Anterior cingulate cortex (tissue), 58 donors: ENCODE measurements at places on chromosomes 3 and 15.
A peak's percentile ranks its signal among the peaks of the same experiment; 100 is the strongest.

GRCh38 chr15:90205050-90205848 is 4.1 kb downstream of the SEMA4B start:
- no peak for DNase-seq

- DNase-seq: no peak
These were observed 105.9 kb upstream of the NEDD4 start for GRCh38 chr15:56099311-56099710.

- DNase-seq: no peak
These were observed 140.7 kb downstream of the PLCH1 start for GRCh38 chr3:155604126-155604525.

DNA sequence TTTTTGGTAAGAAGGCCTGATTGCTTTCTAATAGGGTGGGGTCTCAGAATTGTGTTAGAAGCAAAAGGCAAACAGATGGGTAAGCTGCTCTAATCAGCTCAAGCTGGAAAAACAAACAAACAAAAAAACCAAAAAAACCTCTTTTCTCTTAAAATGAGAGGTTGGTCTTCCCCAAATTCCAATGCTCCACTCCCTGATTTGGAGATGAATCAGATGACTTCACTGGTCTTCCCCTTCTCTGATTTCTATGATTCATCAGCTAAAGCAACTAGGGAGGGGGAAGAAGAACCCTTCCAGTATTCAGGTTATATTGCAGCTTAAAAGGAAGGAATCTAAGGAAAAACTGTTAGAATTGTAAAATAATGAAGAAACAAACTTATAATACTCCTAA is 9.6 kb upstream of the ANXA2 start:
- no peak for DNase-seq

GRCh38 chr15:42010434-42010833 is 10.4 kb downstream of the PLA2G4E start:
- no peak for DNase-seq

DNA sequence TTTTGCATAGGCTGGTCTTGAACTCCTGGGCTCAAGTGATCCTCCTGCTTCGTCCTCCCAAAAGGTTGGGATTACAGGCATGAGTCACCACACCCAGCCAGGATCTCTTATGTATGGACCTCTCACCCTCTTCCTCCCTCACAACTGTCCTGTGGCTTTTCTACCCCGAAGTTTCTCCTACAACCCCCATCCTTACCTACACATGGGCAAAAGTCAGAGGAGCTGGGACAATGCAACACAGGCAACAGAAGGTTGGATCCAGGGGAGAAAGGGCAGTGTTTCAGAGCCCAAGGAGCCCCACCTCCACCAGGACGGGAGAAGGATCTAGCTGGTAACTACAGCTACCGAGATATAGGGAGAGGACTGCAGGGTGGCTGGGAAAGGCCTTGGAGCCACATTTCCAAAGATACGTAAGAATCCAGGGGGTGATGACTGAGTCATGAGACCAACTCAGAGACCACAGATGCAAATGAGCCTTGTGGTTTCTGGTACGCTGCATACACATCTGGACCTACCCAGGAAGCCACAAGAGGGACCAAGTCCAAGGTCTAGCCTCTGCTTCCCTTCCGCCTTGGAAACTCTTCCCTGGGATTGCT is 13.6 kb downstream of the IGDCC4 start:
- no peak for DNase-seq

GRCh38 chr3:152638707-152639450 is 196.1 kb upstream of the P2RY1 start:
- peak; percentile 34 for DNase-seq

- no peak for DNase-seq
These were observed 48.7 kb downstream of the BFSP2 start for GRCh38 chr3:133448478-133449122.

DNA sequence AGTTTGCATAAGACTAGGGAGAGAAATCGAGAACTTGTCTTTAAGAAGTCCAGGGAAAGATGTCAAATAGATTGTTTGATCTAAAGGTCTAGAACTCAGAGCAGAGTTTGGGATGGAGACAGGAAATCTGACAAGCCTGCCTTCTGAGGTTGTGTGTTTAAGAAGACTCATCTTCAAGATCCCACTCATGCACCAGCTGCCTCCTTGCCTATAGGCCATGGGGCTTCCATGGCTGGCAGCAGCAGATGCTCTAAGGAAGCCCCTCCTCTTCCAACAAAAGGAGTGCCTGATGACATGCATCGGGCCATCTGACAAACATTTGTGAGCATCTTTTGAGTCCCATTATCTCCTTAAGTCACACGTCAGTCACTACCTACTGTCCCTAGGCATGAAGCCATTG is 47.4 kb downstream of the WNT5A start:
- no peak for DNase-seq

GRCh38 chr15:32781781-32782180 is 64.0 kb downstream of the GREM1 start:
- DNase-seq: no peak

DNA sequence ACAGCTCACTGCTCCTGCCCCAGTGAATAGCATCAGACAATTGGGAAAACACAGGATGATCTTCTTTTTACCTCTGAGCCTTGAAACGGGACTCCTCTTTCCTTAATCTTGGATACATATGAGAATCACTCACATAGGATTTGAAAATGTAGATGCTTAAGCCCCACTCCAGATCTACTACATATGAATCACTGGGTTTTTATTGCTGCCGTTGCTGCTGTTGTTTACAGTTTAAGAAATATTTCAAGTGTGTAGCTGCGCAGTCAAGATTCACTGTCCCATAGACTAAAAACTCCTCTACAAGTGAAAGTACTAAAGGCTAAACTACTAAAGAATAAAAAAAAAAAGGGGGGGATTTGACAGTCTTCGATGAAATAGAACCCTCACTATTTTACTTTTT is 765.9 kb downstream of the NTRK3 start:
- no peak for DNase-seq

- no peak for DNase-seq
These were observed 107.1 kb downstream of the ZMAT3 start for GRCh38 chr3:178964551-178964950.

- no peak for DNase-seq
These were observed 49.3 kb upstream of the XCR1 start for GRCh38 chr3:46076606-46077005.

GRCh38 chr3:31980530-31981205 is 394 bp downstream of the OSBPL10 start:
- peak; percentile 47 for DNase-seq

DNA sequence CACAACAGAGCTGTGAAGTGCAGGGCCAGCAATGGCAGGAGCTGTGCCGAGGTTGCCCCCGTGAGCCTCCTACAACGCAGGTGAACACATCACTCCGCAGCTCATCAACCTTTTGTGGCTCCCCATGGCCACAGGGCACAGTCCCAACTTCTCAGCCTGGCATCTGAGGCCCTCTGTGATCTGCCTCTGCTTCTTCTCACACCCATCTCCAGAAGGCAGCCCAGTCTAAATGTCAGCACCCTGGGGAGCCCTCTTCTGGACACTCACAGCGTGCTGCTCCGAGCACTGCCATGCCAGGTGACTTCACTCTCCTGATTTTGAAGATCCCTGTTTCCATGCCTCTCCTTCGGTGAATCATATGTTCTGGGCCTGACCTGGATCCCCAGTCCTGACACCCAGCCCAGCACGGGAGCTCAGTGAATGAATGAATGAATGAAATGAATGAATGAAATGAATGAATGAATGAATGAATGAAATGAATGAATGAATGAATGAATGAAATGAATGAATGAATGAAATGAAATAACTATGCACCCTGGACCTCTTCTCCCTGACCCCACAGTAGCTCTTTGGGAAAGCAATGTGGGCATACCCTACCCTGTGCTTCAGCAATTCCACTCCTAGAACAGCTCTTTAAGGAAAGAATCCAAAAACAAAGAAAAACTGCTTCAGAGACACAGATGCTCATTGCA is 17.9 kb upstream of the SKIC8 start:
- DNase-seq: no peak

DNA sequence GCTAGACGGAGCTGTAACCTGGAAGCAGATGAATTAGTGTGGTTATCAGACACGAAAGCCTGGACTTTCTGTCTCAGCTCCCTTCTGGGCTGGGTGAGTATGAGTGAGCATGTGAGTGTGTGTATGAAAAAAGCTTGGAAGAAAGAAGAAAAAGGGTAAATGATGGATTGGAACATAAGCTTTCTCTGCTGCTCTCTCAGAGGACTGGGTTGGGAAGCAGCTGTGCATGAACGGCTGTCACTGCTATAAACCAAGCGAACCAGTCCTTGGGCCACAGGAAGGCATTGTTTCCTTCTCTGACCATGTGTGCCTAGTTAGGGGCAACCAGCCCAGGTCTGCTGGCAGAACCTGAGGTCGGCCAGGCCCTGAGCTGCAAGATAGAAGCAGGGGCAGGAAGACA is 37.0 kb downstream of the UMPS start:
- DNase-seq: no peak

- no peak for DNase-seq
These were observed 121.2 kb upstream of the LINGO1 start for GRCh38 chr15:77753939-77754338.

DNA sequence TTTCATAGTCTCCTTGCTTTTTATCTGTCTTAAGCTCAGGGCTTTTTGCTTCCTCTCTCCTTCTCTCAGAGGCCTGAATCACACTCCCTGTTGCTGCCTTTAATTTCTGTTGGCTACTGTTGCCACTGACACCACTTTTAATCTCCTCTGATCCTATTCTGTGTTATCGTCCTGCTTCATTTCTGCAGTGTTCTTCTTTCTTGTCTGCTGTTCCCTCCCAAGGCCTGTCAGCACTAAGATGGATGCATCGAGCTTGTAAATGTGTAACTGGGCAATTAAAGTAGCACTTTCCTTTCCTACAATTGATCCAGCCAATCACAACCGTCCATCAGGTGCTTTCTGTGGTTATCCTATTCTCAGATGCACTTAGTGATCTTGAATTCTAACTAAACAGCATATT is 71.3 kb upstream of the VEPH1 start:
- no peak for DNase-seq

DNA sequence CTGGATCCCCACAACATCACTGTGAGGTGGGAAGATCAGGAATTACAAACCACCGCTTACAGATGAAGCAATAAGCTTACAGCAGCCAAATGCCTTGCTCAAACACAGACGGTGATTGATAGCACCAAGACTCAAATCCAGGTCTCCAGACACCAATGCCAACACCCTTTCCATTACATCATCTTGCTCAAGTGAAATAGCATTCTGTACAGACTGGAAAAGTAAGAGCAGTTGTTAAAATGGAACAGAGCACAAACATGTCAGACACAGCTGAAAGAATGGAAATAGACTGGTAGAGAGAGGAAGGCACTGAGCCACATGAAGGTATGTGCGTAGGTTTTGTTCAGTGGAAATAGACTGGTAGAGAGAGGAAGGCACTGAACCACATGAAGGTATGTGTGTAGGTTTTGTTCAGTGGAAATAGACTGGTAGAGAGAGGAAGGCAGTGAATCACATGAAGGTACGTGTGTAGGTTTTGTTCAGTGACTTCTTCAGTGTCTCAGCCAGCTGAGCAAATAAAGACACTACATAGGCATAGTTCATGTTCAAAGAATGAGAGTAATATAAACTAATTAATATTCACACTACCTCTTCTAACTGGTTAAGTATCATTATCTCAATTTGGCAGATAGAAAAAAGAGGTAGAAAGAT is 15.6 kb downstream of the CLDN1 start:
- DNase-seq: no peak

DNA sequence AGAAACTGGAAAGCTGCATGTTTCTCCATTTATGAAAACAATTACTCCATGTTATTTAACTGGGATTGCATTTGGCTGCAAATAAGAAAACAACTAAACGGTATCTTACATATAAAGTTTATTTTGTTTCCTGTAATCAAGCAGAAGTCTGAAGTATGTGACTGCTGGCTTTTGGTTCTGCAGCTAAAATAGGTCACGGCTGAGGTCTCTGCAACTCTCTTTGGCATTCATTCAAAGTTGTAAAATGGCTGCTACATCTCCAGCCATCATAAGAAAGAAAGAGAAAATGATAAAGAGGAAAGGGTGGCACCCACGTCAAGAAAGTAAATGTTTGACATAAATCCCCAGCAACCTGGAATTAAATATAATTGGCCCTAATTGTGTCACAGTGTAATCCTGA is 406.1 kb downstream of the TBC1D5 start:
- DNase-seq: no peak

GRCh38 chr3:44000586-44000985 is 241.1 kb upstream of the TOPAZ1 start:
- DNase-seq: no peak

DNA sequence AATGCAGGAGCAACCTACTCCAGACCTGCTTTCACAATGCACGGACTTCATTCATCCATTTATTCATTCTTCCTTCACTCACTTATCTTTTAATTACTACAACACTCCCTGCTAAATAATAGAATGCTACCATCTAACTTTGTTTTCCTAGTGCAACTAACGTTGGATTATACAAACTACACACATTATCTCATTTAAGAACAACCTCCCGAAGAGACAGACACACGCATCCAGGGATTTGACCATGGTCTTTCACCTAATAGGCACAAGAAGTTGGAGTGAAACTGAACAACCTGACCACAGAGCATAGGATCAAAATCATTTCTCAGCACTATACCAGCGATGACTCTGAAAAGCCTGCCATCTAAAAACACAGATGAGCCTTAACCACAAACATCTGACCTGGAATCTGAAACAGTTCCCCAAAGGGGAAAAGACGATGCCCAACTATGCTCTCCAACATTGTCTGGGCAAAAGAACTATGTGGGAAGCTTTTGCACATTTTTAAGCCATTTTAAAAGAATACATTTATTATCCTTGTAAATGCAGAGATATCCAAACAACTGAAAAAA is 21.0 kb downstream of the ZNF385D start:
- DNase-seq: no peak

GRCh38 chr15:25849157-25849921 is 13.8 kb downstream of the ATP10A start:
- no peak for DNase-seq

- DNase-seq: no peak
These were observed 369.8 kb downstream of the SV2B start for GRCh38 chr15:91469632-91470567.

GRCh38 chr15:80060356-80061006 is 1.0 kb downstream of the ZFAND6 start:
- DNase-seq: no peak

- no peak for DNase-seq
These were observed 76.7 kb downstream of the TOP2B start for GRCh38 chr3:25587975-25588374.

DNA sequence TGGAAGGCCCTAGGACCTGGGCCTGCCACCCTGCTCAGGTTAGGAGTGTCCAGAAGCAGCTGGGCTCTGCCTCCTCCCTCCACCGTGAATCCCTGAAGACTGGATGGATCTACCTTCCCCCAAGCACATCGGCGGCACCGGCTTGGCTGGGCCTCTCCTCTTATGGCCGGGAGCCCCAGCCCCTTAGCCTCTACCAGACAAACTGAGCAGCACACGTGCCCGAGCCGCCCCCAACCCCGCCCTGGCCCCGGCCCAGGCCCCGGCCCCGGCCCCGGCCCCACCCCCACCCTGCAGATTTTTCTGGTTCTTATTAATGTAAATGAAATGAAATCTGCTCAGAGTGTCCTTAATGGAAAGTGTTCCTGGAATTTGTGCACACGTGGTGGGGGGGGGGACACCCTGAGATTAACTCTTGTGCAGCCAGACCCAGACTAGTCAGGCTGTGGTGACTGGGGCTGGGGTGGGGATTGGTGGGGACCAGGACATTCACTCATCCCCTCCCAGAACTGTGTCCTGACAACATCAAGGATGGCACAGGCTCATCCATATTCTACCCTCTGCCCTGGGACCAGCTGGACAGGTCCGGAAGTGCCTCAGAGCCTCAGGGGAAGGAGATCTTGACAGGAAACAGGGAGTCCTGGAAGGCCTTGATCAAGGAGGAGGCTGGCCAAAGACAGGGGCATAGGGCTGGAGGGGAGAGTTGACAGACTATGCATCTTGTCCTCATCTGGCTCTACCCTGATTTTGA is 30.9 kb upstream of the SEMA3F start:
- no peak for DNase-seq

- DNase-seq: no peak
These were observed 265.6 kb downstream of the FOXP1 start for GRCh38 chr3:71317749-71318457.
